Activated naive CD4-positive, alpha-beta T cell treated with Interleukin-2 at 50 U/mL for 16 hours (primary cell): ENCODE measurements at places on chromosomes 2 and 18.

DNA sequence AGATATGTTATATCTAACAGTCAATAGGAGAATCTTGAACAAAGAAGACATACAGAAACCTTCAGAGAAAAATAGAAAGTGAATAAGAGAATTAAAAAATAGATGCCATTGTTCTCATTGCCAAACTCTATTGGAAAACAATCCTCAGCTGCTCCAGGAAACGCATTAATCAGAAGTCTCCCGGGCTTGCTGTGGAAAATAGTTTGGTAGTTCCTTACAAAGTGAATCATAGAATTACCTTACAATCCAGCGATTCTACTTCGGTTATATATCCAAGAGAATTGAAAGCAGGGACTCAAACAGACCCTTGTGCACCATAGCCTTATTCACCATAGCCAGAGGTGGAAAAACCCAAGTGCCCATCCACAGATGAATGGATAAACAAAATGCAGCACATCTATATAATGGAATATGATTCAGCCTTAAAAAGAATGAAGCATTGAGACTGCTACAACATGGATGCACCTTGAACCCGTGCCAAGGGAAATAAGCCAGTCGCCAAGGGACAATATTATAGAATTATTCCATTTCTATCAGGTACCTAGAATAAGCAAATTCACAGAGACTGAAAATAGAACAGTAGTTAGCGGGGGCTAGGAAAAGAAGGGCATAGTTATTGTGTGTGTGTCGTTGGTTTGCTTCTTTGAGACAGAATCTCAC lies 21.9 kb upstream of the CHRNA1 start:
- DNase-seq = no peak

GRCh38 chr18:58363767-58364540 lies 264.9 kb downstream of the ALPK2 start:
- DNase-seq = no peak

DNA sequence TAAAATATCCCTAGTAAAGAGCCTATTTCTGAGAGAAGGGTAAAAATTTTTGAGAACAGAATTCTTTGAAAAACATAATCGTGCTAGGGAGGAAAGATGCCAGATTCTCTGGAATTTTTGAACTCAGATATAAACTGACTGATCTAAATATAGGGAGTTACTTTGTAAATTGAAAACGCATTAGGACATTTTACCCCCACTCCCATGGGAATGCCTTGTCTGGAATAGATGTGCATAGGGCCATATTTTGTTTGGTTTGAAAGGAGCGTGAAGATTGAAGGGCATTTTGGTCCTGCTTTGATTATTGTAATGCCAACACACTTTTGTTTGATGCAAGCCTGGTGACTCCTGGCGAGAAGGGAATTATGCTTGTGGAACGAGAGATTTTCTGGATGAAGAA lies 158.7 kb upstream of the DPP10 start:
- DNase-seq = no peak

DNA sequence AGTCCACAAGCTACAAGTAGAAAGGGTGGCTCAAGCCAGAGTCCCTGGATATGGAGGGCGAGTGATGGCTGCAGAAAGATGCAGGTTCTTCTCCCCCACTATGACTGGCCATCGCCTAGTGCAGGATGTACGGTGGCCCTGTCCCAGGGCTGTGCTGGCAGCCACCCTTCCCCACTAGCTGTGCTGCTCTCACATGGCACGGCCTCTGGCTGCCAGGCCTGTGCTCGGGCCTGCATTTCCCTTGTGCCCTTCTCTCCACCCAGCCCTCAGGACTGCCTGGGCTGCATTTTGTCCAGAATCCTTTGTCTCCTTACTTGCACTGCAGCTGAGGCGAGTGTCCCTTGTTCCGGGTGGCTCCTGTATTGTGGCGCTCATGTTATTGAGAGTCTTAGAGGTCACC lies 1.6 kb upstream of the RAMP1 start:
- no peak for DNase-seq

DNA sequence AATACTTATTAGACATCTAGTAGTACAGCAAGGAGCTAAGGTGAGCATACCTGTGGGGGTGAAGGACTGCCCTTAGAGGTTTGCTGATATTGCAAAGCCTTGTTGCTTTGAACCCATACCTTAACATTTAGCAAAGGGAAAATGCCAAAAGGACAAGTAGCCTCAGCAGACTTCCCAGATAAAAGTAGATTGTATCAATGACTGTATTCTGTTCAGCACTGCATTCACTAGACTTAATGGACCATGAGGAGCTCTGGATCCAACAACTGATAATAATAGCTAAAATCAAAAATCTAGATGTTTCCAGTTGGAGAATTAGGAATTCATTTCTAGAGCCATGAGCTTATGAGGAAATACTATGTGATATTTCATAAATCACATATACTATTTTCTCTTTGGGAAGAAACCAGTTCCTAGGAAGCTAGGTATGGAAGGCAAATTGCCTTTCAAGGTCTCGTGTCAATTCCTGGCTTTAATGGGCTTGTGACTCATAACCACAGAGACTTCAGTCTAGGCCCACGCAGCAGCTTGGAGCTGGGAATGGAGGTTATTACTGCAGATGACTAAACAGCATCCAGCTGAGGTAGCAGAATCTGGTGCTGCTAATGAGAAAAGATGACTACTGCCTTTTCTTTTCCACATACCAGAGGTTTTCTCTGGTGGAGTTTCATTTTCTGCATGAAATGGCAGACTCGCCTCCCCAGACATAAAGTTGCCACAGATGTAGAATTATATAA lies 191.2 kb upstream of the NABP1 start:
- no peak for DNase-seq

DNA sequence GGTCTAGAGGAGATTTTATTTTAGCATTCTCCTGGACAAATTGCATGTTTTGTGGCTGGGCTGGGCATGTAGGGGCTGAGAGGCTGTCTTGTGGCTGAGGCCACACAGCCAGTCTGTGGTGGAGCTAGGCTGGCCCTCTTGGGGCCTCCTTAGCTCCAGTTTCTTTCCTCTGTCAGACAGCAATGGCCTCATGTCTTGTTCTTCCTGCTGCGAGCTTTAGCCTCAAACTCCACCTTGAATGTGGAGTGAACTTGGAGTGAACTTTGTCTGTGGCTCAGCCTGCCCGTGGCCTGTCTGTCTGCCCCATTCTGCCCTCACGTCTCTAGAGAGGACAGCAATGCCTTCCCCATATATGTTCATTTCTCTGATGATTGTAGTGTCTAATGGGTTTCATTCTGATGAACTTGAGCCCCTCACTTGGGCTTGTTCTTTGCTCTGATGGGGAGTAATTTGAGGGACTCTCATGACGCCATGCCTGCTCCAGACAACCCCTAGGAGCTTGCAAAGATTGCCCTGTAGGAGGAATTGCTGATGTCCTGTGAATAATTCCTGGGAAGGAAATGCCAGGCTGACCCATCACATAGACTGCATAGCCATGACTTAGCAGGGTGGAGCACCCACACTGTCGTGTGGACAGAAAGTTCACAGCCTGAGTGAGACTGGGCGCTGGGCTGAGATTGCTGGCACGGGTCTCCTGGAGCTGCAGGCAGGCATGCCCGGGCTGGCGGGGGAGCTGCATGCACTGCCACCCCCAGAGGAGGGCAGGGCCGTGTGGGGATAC lies 42.6 kb downstream of the ASAP2 start:
- DNase-seq = no peak

- no peak for DNase-seq
Observed at GRCh38 chr2:118133916-118134315, 45.6 kb downstream of the INSIG2 start.

- no peak for DNase-seq
Observed at GRCh38 chr2:96501471-96501874, 3.7 kb downstream of the NEURL3 start.

GRCh38 chr2:1509271-1510065 lies 96.2 kb downstream of the TPO start:
- no peak for DNase-seq

DNA sequence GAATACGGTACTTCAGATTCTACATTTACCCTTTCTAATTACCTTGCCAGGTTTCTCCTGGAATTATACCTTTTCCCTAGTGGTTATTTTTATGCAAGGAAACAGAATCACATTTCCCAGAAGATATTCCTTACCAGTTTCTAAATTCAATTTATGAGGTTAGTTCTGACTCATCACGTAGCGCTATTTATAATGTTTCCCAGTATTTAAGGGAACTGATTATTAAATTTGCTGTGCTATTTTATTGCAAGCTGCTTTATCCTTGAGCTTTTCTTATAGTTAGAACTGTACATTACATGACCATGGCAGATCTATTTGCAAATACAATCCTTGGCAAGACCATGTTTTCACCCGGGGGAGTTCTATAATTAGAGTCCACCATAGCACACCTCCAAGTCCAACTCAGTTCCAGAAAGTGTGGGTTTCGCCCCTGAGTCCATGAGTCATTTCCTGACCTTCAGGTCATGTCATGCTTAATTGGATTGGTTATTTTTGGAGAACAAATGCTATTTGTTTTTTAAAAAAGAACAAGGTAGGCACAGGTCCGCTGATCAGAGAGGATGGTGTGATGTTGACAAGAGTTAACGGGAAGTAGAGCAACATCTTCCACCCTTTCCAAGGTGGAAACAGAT lies 126.6 kb downstream of the ZNF532 start:
- DNase-seq = no peak

DNA sequence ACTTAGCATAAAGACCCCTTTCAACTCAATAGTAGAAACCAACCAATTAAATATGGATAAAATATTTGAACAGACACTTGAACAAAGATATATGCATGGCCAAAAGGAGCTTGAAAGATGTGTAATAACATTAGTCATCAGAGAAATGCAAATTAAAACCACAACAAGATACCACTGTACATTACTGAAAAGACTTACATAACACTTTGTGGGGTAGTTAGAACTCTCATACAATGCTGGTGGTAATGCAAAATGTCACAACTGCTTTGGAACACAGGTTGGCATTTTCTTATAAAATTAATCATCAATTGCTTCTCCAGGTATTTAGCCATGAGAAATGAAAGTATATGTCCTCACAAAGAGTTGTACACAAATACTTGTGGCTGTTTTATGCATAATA lies 60.7 kb downstream of the TTC27 start:
- DNase-seq = no peak

DNA sequence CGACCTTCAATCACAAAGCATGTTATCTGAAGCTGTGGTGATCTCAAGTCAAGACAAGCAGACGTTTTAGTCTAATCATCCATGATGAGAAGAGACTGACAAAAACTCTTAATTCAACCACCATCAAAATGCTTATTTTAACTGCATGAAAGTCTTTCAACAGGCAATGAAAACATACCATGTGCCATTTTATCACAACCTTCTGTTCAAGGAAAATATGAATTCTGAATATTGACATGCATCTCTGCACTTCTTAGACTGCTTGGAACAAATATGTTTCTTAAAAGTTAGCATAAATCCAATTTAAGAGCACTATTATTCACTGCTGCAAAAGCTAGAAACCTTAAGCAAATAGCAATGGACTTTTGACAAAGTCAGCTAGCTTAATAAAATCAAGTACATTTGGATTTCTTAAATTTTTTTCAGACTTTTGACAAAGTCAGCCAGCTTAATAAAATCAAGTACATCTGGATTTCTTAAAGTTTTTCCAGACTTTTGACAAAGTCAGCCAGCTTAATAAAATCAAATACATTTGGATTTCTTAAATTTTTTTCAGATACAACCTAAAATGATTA lies 70.9 kb downstream of the OLA1 start:
- DNase-seq = no peak

DNA sequence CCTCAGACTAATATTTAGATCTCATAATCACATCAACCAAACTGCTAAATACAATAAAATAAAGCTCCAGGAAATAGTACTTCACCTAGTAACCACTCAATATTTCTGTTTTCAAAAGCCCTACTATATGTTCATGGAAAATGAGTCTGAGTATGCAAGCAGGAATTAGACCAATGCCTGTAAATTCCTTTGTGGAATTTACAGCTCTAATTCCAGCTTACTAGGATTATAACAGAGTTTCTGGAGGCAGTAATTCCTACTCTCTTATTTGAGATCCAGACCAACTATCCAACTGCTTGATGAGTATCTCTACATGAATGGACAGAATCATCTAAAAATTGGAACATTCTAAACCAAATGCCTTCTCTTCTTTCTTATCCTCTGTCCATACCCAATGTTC lies 11.6 kb downstream of the CDKL4 start:
- no peak for DNase-seq

DNA sequence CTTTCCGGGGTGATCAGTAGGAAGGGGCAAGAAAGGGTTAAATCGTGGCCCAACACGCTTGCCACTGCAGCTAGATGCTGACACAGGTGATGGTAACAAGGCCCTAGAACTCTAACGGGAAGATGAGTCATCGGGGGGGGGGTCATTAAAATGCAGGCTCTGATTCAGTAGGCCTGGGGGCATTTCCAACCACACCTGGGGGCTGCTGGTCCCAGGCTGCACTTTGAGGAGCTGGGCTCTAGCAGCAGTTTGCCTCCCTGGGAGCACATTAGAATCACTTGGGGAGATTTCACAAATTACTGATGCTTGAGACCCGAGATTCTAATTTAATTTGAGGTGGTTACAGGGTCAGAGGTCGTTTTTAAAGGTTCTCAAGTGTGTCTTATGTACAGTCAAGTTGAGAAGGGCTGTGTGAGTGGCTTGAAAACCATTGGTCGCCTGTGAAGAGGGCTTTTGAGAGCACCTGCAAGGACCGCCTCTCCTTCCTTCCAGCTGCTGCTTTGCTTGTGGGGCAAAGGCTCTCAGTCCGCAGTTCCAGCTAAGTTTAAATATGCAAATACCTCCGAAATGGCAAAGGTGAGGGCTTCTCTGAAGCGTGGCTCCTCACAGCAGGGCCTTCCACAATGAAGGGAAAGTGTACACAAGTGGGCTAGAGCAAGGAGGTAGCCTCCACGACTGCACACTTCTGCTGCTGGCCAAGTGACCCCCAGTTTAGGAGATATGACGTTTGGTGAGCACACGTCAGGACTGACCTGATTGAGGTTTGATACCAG lies 128.0 kb upstream of the MSH6 start:
- no peak for DNase-seq

DNA sequence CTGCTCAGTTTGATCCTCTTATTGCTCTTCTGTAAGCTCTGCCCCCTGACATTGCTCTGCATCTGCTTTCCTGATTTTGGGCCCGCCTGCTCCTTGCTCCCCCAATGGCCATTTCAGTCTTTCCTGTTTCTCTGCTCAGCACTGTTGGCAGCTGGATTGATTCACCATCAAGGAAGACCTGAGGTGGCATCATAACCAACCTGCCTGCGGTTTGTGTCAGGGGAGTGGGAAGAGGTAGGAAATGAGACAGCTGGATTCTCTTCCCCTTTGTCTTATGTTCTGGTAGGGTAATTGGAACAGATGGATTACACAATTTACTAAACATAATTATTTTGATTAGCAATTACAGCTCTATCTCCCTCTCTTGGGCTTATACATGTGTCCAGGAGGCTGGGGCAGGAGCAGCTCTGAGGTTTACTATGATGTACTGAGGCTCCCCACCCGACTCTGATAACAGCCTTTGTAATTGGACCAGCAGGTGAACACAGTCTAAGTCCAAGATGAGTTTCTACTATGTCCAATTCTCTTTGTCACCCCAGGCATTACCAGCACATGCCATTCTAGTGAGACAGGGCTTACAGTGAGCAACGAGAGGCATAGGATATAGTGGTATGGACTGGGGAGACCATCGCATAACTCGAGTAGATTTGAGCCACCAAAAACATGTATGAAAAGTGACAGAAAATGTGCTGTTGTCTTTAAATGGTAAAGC lies 151.8 kb upstream of the MMADHC start:
- no peak for DNase-seq

- DNase-seq = no peak
Observed at GRCh38 chr2:236706288-236706687, 136.7 kb downstream of the ACKR3 start.
